ENCODE measurements at places on chromosomes 12 and 14. TPM values are rescaled to one million over a fixed set of nuclear protein-coding genes. Genes with fewer than 3 reads are reported as not detected.

GRCh38 chr12:42273706-42274105 lies 35.7 kb upstream of the YAF2 start:
- no peak overlapping the region for H3K4me3 ChIP-seq
- DNase-seq = no peak
- H3K27me3 ChIP-seq = no peaks in the 10 kb centered on the region
- no peak overlapping the region for H3K27ac ChIP-seq

DNA sequence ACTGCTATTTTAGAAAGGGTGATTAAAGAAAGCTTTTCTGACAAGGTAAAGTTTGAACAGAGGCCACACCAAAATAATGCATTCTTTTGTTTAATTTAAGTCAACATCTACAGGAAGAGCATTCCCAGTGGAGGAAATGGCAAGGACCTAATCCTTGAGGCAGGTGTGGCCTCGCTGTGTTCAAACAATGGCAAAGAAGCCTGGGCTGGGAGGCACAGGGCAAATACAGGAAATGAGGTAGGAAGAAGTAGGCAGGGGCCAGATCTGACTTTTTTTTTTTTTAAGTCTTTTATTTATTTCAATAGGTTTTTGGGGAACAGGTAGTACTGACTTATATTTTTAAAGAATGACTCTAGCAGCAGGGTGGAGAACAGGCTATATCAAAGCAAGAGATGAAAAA lies 53.5 kb downstream of the ARMH4 start:
- no peaks in the 10 kb centered on the region for H3K36me3 ChIP-seq
- no peak overlapping the region for H3K4me3 ChIP-seq
- no peak overlapping the region for H3K27ac ChIP-seq
- DNase-seq = no peak
- H3K27me3 ChIP-seq = no peaks in the 10 kb centered on the region
- no peaks in the 10 kb centered on the region for H3K4me1 ChIP-seq

GRCh38 chr12:1421091-1421846 lies 173.1 kb downstream of the FBXL14 start:
- no peaks in the 10 kb centered on the region for H3K4me1 ChIP-seq
- H3K27ac ChIP-seq = no peak overlapping the region
- H3K27me3 ChIP-seq = no peaks in the 10 kb centered on the region
- H3K36me3 ChIP-seq = no peaks in the 10 kb centered on the region

DNA sequence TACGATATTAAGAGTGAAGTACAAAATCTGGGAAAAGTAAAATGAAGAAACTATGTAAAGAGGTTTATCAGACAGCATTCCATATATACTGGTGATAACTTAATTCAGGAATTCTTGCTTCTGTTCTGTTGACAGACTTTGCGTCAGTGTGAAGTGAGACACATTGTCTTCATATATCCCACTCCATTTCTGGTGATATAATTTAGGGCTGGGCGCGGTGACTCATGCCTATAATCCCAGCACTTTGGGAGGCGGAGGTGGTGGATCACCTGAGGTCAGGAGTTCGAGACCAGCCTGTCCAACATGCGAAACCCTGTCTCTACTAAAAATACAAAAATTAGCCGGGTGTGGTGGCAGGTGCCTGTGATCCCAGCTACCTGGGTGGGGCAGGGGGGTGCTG lies 20.3 kb upstream of the RAD52 start:
- H3K4me1 ChIP-seq = no peaks in the 10 kb centered on the region
- H3K27me3 ChIP-seq = no peaks in the 10 kb centered on the region
- DNase-seq = no peak
- no peak overlapping the region for H3K27ac ChIP-seq
- no peak overlapping the region for H3K4me3 ChIP-seq

- no peaks in the 10 kb centered on the region for H3K27me3 ChIP-seq
- no peaks in the 10 kb centered on the region for H3K4me1 ChIP-seq
- H3K36me3 ChIP-seq = no peaks in the 10 kb centered on the region
- no peak overlapping the region for H3K27ac ChIP-seq
- H3K4me3 ChIP-seq = no peak overlapping the region
Observed at GRCh38 chr14:43360239-43360638, 1146.8 kb downstream of the FSCB start.

- peaks cover 59% of the 10 kb centered on the region for H3K4me1 ChIP-seq
- H3K4me3 ChIP-seq = no peak overlapping the region
- DNase-seq = no peak
- peak overlapping the region; percentile 42 for H3K27ac ChIP-seq
- peaks cover 24% of the 10 kb centered on the region for H3K36me3 ChIP-seq
Observed at GRCh38 chr12:8038659-8039114, 6.2 kb downstream of the FOXJ2 start.

- no peak overlapping the region for H3K27ac ChIP-seq
- no peak overlapping the region for H3K4me3 ChIP-seq
- no peaks in the 10 kb centered on the region for H3K36me3 ChIP-seq
- H3K4me1 ChIP-seq = no peaks in the 10 kb centered on the region
- no peak for DNase-seq
Observed at GRCh38 chr14:28758253-28758884, 8.2 kb upstream of the FOXG1 start.

DNA sequence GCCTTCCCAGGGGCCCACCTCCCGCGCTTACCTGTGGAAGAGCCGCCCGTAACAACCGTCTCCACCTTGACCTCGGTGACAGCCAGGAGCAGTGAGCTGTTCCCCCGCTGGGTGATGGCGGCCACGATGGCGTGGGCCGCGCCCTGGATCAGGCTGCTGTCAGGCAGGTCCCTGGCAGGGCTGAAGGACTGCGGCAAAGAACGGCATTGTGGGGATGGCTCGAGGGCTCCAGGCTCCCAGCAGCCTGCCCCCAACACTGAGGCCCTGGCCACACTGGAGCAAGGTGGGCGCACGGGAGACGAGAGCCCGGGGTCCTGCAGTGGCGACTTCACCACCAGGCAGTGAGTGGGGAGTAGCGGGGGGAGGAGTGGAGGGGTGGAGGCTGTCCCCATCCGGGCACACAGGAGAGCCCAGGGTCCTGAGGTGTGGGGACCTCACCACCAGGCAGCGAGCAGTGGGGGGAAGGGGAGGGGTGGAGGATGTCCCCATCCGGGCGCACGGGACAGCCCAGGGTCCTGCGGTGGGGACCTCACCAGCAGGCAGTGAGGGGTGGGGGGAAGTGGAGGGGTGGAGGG lies 25.0 kb downstream of the JAG2 start:
- DNase-seq = no peak
- H3K27ac ChIP-seq = no peak overlapping the region
- no peak overlapping the region for H3K4me3 ChIP-seq
- no peaks in the 10 kb centered on the region for H3K27me3 ChIP-seq
- H3K36me3 ChIP-seq = no peaks in the 10 kb centered on the region

DNA sequence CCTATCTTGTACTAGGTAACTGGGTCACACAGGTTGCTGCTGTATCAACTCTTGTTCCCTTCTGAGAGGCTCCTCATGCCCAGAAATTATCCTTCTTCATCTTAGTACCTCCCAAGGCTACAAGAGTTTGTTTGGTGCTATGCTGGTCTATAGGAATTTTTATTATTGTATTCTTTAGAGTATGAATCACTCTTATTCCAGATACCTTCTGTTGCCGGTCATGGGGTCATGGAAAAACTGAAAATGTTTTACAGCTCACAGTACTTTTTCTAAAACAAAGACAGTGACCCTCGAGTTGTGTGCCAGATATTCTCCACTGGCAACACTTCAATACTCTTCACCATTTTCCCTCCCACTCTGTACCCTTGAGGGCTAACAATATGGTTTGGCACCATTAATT lies 1598.0 kb upstream of the TMEM132C start:
- H3K36me3 ChIP-seq = no peaks in the 10 kb centered on the region
- H3K27ac ChIP-seq = no peak overlapping the region
- no peaks in the 10 kb centered on the region for H3K4me1 ChIP-seq
- no peaks in the 10 kb centered on the region for H3K27me3 ChIP-seq

DNA sequence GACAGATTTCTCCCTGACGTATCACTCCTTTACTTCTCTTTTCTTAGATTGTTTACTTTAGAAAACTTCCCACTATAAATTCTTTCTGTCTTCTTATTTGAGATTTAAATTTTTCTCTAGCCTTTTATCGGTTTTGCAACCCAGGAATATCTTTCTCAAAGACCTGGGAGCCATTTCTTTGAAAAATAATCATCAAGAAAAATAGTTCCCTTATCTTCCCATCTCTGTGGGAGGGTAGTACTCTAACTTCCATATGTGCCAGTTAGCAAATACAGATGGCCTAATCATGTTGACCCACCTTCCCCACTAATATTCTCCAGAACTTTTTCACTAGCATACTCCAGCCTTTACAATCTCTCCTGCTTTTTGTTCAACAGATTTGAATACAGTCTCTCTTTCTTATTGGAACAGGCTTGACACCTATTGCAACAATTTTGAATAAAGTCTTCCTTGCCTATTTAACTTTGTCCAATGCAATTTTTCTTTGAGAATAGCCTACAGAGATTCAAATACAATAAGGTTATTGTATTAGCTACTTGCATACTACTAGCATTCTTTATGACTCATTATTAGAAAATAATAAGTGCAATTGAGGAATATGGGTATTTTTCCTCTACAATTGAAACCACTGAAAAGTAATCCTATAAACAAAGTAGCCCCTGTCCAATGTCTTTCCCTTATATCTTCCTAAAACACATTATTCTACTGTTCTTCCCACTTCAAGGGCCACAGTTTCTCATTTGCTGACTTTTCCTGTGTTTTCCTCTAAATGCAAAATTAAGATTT lies 27.4 kb upstream of the KLRB1 start:
- H3K36me3 ChIP-seq = no peaks in the 10 kb centered on the region
- H3K4me1 ChIP-seq = peaks cover 71% of the 10 kb centered on the region
- H3K27me3 ChIP-seq = no peaks in the 10 kb centered on the region
- H3K4me3 ChIP-seq = no peak overlapping the region

- H3K4me1 ChIP-seq = no peaks in the 10 kb centered on the region
- no peaks in the 10 kb centered on the region for H3K27me3 ChIP-seq
- no peaks in the 10 kb centered on the region for H3K36me3 ChIP-seq
- H3K27ac ChIP-seq = no peak overlapping the region
- no peak for DNase-seq
- H3K4me3 ChIP-seq = no peak overlapping the region
Observed at GRCh38 chr14:29339494-29340172, 573.0 kb downstream of the FOXG1 start.

- no peaks in the 10 kb centered on the region for H3K4me1 ChIP-seq
- H3K27ac ChIP-seq = no peak overlapping the region
- H3K27me3 ChIP-seq = no peaks in the 10 kb centered on the region
- H3K36me3 ChIP-seq = no peaks in the 10 kb centered on the region
- no peak for DNase-seq
Observed at GRCh38 chr12:55874443-55874842, 31.7 kb upstream of the MMP19 start.

ST8SIA1 gene
- 52.2 TPM for total RNA-seq

PTPRB gene
- total RNA-seq = not detected

KCNK13 gene
- total RNA-seq = 0.17 TPM

MAP3K9 gene
- total RNA-seq = 6.4 TPM
